ENCODE measurements at places on chromosomes 4 and X.

- no peaks in the 10 kb centered on the region for H3K36me3 ChIP-seq
- H3K4me3 ChIP-seq = no peak overlapping the region
- no peaks in the 10 kb centered on the region for H3K27me3 ChIP-seq
Measured at GRCh38 chr4:186935901-186936300, 212.2 kb upstream of the FAT1 start.

GRCh38 chrX:18294893-18295292 lies 59.6 kb downstream of the SCML2 start:
- no peak overlapping the region for H3K4me3 ChIP-seq
- no peaks in the 10 kb centered on the region for H3K36me3 ChIP-seq
- H3K27ac ChIP-seq = no peak overlapping the region
- H3K4me1 ChIP-seq = peaks cover 13% of the 10 kb centered on the region
- no peaks in the 10 kb centered on the region for H3K27me3 ChIP-seq
- peak; percentile 16 for DNase-seq

DNA sequence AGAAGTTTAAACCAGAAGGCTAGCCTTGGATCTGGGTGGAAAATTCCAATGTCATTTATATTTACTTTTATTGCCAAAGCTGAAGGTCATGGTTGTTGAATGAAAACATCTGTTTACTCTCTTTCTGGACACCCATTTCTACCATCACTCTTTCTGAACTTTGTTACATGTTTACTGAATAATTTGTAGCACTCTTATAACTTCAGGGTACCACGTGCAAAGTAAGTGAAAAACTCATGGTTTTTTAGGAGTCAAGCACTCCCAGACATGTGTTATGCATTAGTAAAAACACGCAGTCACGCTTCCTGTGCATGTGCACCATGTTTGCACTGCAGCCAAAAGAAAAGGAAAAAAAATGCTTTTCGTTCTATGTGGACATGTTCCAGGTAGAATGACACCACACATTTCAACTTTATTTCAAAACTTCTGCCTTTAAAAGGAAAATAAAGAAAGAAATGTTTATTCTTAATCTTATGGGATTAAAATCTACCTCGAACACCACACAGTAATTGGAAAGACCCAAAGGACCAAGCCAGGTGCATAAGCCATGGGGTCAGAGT lies 31.4 kb upstream of the ADH1C start:
- H3K27me3 ChIP-seq = no peaks in the 10 kb centered on the region
- no peak overlapping the region for H3K27ac ChIP-seq
- no peaks in the 10 kb centered on the region for H3K36me3 ChIP-seq
- no peak overlapping the region for H3K4me3 ChIP-seq

DNA sequence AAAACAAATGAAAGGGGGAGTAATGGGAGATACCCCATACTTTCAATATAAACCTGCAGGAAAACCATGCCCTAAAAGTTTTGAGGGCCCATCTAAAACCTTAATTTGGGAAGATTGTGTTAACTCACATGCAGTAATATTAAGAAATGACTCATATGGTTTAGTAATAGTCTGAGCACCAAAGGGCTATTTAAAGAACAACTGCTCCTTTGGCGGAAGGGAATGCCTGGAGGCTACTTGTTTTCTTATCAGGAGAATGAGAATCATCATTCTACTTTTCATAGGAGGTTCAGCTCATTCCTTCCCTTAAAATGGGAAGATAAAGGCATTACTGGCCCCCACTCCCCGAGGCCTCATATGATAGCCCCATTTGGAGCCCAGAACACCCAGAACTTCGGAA lies 47.6 kb downstream of the SPIN3 start:
- no peak for DNase-seq
- peaks cover 26% of the 10 kb centered on the region for H3K27me3 ChIP-seq
- no peaks in the 10 kb centered on the region for H3K4me1 ChIP-seq
- H3K4me3 ChIP-seq = no peak overlapping the region

GRCh38 chrX:149074398-149074797 lies 430.7 kb downstream of the IDS start:
- H3K27ac ChIP-seq = no peak overlapping the region
- H3K4me1 ChIP-seq = no peaks in the 10 kb centered on the region
- no peaks in the 10 kb centered on the region for H3K27me3 ChIP-seq
- H3K36me3 ChIP-seq = no peaks in the 10 kb centered on the region
- no peak overlapping the region for H3K4me3 ChIP-seq

Measured in WTC11 (cell line).